Stimulated activated naive CD8-positive, alpha-beta T cell treated with anti-CD3 and anti-CD28 coated beads, Interleukin-15, amount 100 ng/mL, for 72 hours (primary cell): ENCODE measurements at places on chromosomes 7 and 10.

GRCh38 chr10:17951868-17952371 is at the start of gene SLC39A12:
TSS of gene SLC39A12 (plus strand) at chr10:17951918. CDS start at chr10:17953277, 1,359 bp downstream.
- DNase-seq: no peak

- no peak for DNase-seq
These were observed 473.7 kb downstream of the TYW1 start for GRCh38 chr7:67470256-67470751.

GRCh38 chr7:85587785-85588184 is 400.9 kb upstream of the SEMA3D start:
- DNase-seq: no peak

- no peak for DNase-seq
These were observed 61.0 kb upstream of the RNF32 start for GRCh38 chr7:156579566-156579965.

GRCh38 chr10:49398986-49399385 is 3.1 kb upstream of the DRGX start:
- no peak for DNase-seq

DNA sequence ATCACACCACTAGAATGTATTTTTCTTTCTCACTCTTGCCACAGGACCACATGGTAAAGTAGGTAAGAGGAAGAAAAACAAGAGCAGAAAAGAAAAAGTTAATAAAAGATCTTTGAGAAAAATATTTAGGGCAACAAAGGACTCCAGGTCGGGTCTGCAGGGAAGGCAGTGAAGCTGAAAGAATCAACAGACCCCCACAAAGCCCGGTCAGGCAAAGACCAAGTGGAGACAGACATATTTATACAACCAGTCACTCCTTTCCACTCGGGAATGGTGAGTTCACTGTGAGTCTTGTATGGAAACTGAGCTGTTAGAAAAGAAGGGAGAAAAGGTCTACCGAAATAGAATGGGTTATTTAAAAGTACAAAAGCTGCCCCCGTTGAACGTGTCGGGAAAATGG is 28.0 kb downstream of the RSU1 start:
- no peak for DNase-seq
